Cortex of kidney (tissue), 1 donor: ENCODE measurements at places on chromosomes 13 and 19.

DNA sequence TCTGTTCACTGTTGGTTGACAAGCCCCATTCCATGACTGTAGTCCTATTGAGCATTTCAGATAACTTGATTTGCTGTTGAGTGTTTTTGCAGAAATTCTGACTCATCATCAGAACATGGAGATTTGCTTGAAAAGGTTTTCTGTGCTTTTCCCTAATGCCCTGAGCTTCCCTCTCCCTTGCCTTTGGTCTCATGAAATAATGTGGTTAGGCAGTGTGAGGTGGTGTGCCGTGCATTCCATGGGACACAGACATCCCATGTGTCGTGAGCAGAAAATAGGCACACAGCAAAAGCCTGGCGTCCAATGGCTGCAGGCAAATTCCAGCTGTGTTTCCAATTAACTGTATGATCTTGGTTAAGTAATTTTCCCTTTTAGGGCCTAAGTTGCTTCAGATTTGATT is 197.4 kb downstream of the DLEU7 start:
- DNase-seq, result no peak

DNA sequence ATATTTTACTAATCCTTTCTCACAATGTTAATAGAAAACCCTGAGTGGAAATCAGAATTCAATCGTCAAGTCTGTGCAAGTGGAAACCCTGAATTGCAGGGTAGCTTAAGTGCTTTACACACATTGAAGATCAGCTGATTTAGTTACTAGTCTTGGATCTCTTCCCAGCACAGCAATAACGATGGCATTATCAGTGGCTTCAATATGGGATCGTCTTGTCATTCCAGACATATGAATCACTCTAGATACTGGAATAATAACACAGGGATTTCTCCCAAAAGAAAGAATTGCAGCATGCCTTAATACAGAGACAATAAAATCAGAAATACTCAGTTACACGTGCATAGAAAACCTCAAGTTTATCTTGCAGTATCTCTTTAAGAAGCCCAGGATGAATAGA is 12.6 kb upstream of the METTL21C start:
- no peak for DNase-seq

GRCh38 chr19:45130888-45131615 is 29.7 kb downstream of the NKPD1 start:
- DNase-seq, result no peak

GRCh38 chr13:78603240-78603957 is at the start of gene POU4F1:
Gene POU4F1, minus strand, starts transcription at chr13:78603552. Its CDS starts 226 bp downstream, at chr13:78603326.
- no peak for DNase-seq

- DNase-seq, result no peak
Measured at GRCh38 chr19:39740395-39740794, 2.6 kb upstream of the CLC start.

DNA sequence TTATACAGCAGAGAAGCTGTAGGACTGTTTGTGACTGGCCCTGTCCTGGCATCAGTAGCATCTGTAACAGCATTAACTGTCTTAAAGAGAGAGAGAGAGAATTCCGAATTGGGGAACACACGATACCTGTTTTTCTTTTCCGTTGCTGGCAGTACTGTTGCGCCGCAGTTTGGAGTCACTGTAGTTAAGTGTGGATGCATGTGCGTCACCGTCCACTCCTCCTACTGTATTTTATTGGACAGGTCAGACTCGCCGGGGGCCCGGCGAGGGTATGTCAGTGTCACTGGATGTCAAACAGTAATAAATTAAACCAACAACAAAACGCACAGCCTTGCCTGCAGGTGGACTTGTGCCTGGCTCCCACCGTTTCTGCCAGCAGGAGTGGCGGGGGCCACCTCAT is 27.3 kb upstream of the LDLR start:
- no peak for DNase-seq

- no peak for DNase-seq
Measured at GRCh38 chr13:30580852-30581502, 36.7 kb upstream of the USPL1 start.

GRCh38 chr13:104773775-104774174 is 1707.6 kb upstream of the SLC10A2 start:
- no peak for DNase-seq

GRCh38 chr19:18287836-18288772 is 6.7 kb upstream of the JUND start:
- no peak for DNase-seq

DNA sequence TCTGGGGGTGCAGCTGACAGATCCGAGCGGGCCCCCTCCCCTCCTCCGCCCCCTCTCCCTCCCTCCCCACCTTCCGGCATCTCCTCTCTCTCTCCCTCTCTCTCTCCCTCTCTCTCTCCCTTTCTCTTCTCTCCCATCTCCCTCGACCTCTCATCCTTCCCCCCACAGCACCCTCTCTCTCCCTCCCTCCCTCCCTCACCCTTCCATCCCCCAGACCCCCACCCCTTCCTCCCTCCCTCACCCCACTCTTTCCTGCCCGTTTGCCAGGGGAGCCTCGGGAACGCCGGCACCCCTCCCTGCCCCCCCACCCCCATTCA is 666 bp downstream of the CELF5 start:
- DNase-seq, result no peak

GRCh38 chr19:43316591-43317319 is 36.7 kb upstream of the CD177 start:
- DNase-seq, result no peak

DNA sequence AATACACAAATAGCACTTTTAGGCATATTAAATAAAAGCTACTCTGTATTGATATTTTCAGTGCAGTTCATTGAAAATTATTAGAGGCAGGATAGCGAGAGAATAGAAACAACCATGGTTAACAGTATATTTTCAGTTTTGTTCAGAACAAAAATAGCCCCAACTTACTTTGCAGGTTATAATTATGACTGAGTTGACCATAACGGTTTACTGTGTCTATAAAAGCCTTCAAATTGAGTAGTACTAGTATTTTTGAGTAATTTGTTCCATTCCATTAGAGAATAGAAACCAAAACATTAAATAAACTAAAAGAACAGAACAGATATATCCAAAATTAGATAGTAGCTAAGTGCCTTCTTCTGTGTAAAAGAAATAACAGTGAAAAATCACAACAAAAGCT is 1108.4 kb upstream of the PCDH20 start:
- DNase-seq, result no peak

DNA sequence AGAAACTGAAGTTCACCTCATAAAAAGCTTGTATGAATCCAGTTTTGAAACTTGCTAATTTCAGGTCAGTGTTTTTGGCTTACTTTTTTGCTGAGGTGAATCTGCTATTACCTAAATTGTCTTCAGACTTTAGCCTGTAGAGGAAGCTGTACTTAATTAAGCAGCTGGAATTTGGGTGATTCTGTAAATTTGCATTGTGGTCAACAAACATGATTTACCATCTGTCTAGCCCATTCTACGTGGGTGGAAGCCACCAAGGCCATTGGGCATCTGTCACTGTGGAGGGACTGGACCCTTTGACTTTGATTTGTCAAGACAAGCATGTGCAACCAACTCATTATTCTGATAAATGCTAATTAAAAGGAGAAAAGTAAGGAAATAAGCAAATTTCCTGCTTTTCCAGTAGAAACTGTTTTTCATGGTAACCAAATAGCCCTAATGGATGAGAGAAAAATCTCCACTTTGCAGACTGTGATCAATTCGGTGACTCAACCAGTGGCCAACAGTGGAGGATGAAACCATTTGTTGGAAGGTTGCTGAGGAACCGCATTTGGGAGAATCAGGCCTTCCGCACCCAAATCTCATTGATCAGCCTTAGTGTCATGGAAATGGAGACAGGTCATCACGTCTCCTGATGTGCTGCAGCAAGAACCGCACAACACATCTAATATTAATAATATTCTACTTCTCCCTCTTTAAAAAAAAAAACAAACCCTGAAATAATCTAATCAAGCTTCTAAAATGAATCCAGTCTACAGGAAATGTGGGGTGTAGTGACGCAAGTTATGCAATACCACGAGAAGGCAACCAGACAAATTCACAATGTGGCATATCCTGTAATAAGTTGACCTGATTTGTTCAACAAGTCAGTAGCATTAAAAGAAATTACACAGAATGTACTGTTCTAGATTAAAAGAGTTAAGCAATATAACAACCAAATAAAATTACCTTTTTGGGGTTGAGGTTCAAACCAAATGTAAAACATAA is 54.3 kb downstream of the GARRE1 start:
- no peak for DNase-seq

DNA sequence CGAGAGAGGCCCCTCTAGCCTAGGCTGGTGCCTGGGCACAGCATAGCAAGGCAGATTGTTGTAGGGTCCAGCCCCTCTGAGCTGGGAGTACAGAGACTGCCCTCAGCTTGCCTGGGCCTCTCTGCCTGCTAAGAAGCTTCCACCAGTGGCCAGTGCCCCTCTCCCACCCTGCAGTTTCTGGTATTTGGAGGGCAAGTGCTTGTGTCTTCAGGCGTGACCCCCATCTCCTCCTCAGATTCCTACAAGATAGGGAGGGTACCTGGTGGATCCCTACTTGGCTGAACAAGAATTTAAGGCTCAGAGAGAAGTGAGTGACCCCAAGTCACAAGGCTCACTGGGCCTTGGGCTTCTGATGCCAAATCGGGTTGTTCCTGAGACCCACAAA is 152.7 kb downstream of the URI1 start:
- no peak for DNase-seq

GRCh38 chr13:41224113-41225110 is 30.0 kb upstream of the KBTBD7 start:
- DNase-seq, result no peak

GRCh38 chr13:34577051-34577450 is 365.0 kb upstream of the NBEA start:
- DNase-seq, result no peak

- no peak for DNase-seq
Measured at GRCh38 chr19:1026783-1027649, 608 bp downstream of the CNN2 start.

DNA sequence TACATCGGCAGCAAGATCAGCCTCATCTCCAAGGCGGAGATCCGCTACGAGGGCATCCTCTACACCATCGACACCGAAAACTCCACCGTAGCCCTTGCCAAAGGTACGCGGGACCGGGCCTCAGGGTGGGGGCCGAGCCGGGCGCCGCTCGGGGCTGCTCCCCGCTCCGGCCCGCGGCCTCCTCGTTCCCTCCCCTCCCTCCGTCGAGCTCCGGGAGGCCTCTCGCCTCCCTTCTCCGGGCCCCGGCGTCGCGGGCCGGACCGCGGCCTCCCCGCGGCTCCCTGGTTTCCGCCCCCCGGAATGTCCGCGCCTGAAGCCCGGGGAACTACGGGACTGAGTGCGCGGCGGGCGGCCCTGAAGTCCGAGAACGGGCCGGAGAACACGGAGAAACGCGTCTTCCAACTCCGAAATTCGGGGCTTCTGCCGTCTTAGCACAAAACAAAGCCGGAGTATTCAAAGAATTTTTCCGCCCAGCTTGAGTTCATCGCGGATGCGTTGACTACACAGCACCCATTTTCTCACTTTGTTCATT is 423 bp downstream of the LSM14A start:
- DNase-seq, result no peak

DNA sequence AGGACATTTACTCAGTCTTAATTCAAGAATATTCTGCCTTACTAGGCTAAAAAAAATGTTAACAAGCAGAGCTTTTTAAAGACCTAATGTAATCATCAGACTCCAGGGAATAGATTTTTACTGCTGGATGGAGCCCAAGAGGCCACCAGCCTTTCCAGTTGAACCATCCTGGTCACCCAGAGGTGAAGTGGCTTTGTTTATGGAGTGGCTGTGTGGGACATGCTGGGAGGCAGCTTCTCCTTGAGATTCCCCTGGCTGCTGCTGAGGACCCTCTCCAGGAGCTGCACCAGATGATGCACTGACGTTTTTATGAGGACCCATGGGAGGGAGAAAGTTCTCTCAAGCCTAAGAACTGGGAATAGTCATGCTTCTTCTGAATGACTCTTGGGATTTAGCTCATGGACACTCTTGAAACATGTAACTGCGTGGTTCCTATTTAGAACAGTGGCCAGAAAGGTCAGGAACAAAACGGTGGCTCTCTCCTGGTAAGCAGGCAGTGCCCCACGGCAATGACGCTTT is 205.9 kb upstream of the MIR17HG start:
- DNase-seq, result no peak

DNA sequence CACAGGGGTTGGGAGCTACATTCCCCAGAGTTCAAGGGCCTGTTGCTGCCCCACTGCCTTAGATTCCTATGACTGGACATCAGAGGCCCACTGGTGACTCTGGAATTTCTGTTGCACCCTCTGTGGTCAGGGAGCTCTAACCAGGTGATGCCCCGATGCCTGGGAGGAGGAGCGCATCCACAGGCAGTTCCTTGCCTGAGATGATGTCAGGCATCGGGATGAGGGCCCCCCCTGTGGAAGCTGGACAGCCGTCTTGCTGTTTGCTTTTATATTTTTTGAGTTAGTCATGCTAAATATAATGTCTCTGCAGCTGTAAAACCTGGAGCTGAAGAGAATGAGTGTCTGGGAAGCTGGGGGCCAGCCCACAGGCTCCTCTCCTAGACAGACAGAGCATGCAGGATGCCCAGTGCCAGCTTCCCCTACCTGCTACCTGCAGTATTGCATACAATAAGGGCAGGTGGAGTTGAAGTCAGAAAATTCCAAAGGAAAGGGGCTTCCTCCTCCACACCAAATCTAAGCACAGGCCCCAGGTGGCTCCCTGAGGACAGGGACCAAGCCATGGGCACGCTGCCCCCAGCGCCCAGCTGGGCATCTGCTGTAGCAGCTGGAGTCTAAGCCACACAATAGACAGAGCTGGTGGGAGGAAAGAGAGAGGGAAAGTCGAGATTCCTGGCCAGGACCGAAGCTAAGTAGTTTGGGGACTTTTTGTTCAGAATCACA is 16.2 kb downstream of the COL4A2 start:
- no peak for DNase-seq

DNA sequence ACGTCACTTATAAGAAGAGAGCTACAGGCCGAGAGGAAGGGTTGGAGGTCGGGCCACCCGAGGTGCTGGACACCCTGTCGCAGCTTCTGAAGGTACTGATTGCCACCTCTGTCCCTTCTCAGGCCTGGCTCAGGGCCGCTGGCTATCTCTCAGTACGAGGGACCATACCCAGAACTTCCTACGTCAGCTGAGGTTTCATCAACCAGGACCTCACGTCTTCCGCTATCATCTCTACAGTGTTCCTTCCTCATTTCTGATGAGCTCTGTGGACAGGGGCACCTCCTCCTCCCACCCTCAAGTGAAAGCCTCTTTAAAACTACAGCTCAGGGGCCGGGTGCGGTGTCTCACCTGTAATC is 58.2 kb upstream of the USE1 start:
- DNase-seq, result no peak
